ENCODE measurements at places on chromosomes 2 and 18. TPM values are rescaled to one million over a fixed set of nuclear protein-coding genes. Genes with fewer than 3 reads are reported as not detected.

The LOXHD1 gene
- polyA plus RNA-seq: not detected

The POTEC gene
- not detected for polyA plus RNA-seq

DNA sequence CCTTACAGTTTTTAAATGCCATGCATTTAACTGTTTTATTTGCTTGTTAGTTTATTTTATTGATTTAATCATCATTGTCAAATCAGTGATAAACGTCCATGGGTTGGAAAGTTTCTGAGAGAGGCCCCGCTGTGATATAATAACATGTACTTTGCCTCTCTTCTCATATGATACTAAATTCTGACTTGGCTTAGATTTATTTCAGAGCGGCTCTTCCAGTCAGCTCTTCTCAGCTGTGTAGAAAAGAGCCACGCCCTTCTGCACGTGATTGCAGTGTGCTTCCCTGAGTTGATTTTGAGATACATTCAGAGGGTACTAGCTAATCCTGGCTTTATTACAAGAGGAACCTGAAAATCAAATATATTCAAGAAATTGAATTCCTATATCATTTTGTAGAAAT lies 218.6 kb downstream of the KCNE4 start:
- DNase-seq: no peak

GRCh38 chr2:192655916-192656315 lies 461.2 kb upstream of the TMEFF2 start:
- no peak for DNase-seq

The NRP2 gene
- 8.8 TPM for polyA plus RNA-seq
